Bone marrow (tissue), 2 donors: ENCODE measurements at places on chromosomes 2 and 18.

DNA sequence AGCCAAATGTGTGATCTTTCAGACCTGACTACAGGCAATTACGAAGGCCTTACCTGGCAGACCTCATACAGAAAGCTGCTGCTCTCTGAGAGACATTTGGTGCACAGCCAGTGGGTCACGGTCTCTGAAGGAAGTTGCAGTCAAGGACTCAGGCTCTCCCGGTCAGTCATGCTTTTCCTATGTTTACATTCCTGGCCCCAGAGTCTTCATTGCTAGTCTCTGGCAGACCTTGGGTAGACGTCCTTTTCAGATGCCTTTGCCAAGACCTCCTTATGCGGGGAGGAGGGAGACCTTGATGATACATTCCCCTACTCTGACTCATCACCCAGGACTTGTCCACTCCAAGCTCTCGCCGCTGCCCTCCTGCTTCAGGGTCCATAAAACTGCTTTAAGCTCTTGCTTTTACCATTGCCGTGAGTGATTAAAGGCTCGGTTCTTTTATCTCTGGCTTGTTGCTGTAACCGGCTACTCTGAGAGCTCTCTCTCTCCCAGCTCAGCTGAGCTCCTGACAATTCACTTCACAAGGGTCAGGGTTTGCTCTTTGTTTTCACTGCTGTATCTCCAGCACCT is 62.0 kb upstream of the SLC35F5 start:
- DNase-seq = no peak

GRCh38 chr2:207465894-207466293 is 63.9 kb upstream of the CREB1 start:
- no peak for DNase-seq

DNA sequence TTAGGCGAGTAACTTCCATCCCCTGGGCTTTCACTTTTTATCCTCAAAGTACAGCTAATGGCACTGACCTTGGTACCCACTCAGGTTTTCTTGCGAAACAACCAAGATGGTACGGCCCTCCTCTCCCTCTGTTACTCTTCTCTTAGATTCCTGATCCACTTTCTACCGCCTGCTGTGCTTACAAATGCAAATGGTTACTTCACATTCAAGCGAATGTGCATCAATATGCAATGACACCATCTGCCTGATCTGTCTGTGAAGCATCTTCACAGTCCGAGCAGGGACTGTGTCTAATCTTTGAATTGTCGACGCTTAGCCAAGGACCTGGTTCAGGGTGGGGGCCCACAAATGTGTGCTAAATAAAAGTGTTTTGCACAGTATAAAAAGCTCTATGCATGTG is 112.2 kb downstream of the TRIB2 start:
- DNase-seq = no peak

GRCh38 chr18:42141439-42141838 is 186.4 kb downstream of the PIK3C3 start:
- DNase-seq = no peak

GRCh38 chr2:237205561-237205971 is 119.9 kb downstream of the COPS8 start:
- DNase-seq = no peak

DNA sequence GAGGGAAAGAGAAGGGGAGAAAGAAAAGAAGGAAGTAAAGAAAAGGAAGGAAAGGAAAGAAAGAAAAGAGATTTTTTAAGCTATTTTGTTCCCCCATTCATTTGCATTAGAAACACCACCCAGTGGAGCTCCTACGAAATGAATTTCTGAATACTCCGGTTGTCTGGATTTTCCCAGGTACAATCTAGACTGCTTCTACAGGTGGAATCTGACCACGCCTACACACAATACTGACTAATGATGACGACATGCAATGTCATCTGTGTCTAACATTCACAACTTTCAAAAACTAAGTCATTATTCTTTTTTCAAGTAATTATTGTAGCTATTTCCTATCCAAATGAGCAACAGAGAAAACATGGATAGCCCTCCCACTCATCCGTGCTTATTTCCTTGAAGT is 121.7 kb downstream of the ZNF516 start:
- no peak for DNase-seq

DNA sequence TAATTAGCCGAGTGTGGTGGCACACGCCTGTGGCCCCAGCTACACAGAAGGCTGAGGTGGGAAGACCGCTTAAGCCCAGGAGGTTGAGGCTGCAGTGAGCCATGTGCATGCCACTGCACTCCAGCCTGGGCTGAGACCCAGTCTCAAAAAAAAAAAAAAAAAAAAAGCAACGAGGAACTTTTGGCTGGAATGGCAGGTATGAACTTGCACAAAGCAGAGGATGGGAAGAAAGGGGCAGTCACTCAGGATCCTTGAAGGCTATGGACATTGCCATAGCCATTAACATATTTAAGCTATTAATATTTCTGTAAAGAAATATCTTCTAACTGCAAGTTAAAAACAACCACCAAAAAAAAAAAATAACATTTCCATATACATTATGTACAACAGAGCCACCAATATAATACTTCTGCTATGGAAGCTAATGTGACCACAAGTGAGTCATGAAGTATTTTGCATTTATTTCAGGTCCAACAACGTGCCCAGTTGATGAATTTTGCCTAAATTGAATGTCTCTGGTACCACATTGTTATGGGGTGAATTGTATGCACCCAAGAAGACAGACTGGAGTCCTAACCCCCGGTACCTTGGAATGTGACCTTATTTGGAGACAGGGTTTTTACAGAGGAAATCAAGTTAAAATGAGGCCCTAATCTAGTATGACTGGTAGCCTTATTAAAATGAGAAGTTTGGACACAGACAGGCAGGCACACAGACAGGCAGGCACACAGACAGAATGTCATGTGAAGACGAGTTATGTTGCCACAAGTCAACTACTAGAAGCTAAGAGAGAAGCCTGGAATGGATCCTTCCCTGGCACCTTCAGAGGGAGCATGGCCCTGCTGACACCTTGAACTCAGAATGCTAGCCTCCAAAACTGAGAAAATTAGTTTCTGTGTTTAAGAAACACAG is 102.8 kb downstream of the RBMS1 start:
- no peak for DNase-seq

DNA sequence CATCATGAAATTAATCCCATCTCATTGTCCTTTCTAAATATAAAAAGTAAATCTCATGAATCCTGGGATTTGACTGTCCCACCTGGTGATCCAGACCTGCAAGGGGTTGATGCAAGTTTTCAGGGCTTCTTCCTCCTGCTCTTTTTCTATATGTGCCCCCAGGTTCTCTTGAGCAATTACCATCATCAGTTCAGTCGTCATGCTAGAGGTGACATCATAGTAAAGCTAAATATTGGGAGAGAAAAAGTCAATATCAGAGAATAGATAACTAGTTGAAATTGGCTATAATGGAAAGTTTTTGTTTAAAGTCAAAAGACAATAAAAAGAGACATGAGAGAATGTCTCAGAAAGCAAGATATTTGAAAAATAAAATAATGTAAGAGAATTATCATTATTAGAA is 8.3 kb downstream of the MDH1B start:
- DNase-seq = no peak

GRCh38 chr2:45728458-45728942 is 77.0 kb downstream of the PRKCE start:
- no peak for DNase-seq

DNA sequence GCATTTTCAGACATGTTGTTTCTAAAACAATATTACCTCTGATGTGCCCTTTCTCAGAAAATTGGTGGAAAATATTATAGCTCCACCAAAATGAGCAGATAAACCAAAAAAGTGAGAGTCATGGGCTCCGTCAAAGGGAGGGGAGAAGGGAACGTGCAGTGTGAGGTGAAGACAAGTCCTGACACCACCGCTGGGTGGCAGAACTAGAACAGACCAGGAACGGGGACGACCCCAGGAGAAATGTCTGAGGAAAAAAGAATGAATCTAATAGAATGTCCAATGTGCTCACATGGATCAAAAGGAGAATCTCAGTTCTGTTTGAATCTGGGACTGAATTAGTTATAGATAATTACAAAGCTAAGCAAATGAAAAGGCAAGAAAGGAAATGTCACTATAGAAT is 22.6 kb upstream of the BCL2 start:
- no peak for DNase-seq

DNA sequence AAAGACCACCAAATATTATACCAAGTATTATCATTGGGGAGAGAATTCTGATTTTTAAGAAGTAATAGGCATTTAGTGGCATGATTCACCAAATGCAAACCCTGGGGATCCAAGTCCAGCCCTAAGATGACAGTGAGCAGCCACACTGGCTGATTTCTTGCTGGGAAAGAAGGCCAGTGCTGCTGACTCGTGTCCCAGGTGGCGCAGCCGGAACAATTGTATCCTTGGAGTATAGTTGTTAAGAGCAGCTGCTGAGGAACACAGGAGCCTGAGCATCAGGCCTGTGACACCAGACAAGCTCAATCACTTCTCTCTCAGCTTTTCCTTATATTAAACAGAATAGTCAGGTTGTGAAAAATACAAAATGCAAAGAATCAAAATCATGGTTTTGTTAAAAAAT is 48.4 kb downstream of the LRP1B start:
- DNase-seq = no peak
